ENCODE measurements at places on chromosomes 3 and 15.

- no peak for DNase-seq
These were observed 29.9 kb upstream of the FBN1 start for GRCh38 chr15:48675436-48675835.

DNA sequence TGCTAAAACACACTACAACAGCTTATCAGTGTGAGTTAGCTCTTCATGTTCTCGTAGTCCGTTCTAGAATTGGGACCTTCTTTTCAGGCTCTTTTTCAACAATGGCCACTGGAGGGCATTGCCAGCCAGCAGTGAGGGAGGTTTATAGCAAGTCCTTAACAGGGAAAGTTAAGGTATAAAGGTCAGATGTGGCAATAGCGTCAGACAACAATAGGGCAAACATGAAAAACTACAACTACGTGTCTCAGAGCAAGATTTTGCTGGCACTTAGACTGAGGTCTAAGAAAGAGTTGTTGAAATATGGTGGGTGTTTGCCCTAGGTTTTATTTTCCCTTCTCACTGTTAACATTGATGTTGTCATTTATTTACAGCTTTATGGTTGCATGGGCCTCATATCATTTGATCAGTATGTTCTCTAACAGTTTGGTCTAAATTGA, 161.4 kb downstream of the GMNC start:
- peak; percentile 49 for DNase-seq

DNA sequence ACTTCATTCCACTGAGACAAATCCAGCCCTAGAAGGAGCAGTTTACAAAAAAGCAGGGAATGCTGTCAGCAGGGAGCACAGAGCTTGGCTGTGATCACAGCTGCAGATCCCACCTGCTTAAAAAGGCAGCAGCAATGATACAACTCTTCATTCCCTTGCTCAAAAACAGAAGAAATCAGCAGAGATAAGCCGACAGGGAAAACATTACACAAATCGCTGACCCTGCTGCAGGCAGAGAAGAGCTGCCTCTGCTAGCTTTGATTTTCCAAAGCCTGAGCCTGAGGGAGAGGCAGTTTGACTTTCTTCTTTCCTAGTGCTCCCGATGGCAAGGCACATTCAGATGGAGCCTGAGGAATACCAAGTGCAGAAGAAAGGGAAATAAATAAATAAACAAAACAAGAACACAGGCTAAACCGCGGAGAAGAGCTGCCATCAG, 80.2 kb downstream of the SHQ1 start:
- peak; percentile 52 for DNase-seq

- no peak for DNase-seq
These were observed 64.6 kb downstream of the SLCO2A1 start for GRCh38 chr3:133965013-133965570.

DNA sequence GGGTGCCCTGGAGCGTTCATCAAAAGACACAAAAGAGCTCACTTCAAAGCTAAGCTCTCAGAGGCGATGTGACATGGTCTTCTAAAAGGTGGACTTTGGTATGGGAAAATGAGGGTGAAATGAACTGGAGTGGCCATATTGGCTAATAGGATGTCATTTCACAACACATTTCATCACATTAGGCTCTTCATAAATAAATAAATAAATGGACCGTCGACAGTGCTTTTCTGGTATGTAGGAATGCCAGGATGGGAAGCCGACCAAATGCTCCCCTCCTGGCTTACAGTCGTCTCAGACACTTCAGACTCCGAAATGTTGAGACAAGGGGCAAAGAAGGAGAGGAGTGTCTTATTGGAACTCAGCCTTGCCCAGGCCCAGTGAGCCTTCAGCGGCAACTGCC, 383.0 kb downstream of the NTRK3 start:
- no peak for DNase-seq

DNA sequence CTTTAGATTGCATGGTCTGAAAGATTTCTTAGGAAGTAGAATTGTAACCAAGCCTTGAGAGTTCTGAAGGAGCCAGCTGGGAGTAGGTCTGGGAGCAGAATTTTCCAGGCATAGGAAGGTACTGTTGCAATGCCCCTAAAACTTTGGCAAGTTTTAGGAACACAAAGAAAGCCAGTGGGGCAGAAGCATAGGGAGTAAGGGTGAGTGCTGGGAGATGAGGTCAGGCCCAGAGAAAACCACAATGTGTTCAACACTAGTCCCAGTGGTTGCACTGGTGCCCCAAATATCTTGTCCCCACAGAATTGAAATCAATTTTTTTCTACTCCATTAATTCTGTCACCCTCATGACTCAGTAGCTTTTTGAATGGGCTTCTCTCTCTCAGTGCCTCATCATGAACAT, 120.7 kb upstream of the GALNT15 start:
- DNase-seq, result no peak

GRCh38 chr3:123330441-123330991, 118.4 kb downstream of the ADCY5 start:
- no peak for DNase-seq

- peak; percentile 72 for DNase-seq
These were observed 60.3 kb downstream of the TM4SF4 start for GRCh38 chr3:149534671-149535332.

GRCh38 chr15:88342666-88343065, 86.1 kb upstream of the NTRK3 start:
- no peak for DNase-seq

GRCh38 chr3:169998668-169999131, 32.1 kb downstream of the SEC62 start:
- DNase-seq, result no peak

DNA sequence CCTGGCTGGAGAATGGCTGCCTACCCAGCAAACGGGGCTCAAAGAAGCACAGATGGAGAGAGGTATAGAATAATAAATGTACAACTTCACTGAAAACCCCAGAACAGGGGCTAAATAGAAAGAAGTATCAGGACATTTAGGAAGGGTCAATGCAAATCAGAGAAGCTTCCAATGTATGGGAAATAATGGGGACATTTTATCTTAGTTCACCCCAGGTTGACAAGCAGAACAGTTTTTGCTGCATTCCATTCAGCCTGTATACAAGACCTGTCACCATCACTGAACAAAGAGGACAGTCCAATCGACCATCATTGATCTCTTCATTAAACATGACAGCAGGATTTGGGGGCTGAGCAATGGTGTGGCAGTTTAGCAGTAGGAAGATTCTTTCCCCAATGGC, 68.1 kb downstream of the MYH15 start:
- DNase-seq, result no peak

GRCh38 chr15:38088971-38089370, 154.5 kb downstream of the TMCO5A start:
- no peak for DNase-seq

GRCh38 chr3:162710332-162711112, 1213.9 kb downstream of the OTOL1 start:
- DNase-seq, result no peak

GRCh38 chr15:35963326-35963725, 417.4 kb upstream of the DPH6 start:
- no peak for DNase-seq

GRCh38 chr15:65081270-65081669, 4.7 kb downstream of the KBTBD13 start:
- no peak for DNase-seq

- DNase-seq, result no peak
These were observed 79.5 kb upstream of the UMPS start for GRCh38 chr3:124650798-124651197.

- peak; percentile 5 for DNase-seq
These were observed 42.0 kb upstream of the CFAP161 start for GRCh38 chr15:81091889-81092558.

DNA sequence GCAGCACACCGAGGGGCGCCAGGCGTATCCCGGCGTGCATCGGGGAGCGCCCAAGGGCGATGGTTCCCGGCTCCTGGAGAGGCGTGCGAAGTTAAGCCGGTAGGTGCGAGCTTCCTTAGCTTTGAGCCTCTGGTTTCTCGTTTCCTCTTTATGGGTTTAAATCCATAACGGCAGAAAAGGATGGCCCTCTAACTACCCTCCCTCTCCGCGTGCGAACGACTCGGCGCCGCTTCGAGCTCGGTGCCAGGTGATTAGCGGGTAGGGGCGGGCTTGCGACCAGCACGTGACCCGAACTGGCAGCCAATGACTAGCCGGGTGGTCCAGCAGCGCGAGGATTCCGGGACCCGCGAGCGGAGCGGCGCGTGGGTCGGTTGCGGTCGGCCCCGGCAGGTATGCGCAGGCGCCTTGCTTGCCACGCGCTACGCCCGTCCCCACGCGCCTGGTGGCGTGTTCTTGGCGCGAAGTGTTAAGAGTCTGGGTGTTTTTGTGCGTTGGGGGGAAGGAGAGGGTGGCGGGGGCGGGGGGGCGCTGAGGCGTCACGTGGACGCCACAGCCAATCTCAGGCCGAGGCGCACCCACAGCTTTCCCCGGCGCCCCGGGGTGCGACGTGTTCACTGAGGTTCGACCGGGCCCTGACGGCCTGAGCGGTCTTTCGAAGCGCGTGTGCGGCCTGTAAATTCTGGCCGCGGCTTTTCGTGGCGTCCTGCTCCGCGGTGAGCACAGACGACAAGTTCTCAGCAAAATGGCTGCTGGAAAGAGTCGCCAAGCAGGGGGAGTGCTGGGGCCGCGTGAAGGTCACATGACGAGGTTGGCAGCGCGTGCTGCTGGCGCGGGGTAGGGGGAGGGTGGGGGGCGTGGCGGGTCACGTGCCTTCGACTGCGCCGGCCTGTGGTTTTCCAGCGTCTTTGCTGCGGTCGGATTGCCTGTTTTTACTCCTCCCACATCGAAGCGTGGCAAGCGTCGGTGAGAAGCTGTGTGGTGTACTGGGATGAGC, 38.7 kb upstream of the MGA start:
- peak; percentile 75 for DNase-seq

- no peak for DNase-seq
These were observed 12.3 kb downstream of the ETFA start for GRCh38 chr15:76298986-76299385.

- DNase-seq, result peak; percentile 98
These were observed at the start of gene PPM1L for GRCh38 chr3:160755776-160756304. Gene PPM1L, plus strand, starts transcription at chr3:160756231.

- no peak for DNase-seq
These were observed 121.4 kb downstream of the FAM43A start for GRCh38 chr3:194806991-194807630.

GRCh38 chr3:31571325-31571724, 38.6 kb downstream of the STT3B start:
- DNase-seq, result no peak

DNA sequence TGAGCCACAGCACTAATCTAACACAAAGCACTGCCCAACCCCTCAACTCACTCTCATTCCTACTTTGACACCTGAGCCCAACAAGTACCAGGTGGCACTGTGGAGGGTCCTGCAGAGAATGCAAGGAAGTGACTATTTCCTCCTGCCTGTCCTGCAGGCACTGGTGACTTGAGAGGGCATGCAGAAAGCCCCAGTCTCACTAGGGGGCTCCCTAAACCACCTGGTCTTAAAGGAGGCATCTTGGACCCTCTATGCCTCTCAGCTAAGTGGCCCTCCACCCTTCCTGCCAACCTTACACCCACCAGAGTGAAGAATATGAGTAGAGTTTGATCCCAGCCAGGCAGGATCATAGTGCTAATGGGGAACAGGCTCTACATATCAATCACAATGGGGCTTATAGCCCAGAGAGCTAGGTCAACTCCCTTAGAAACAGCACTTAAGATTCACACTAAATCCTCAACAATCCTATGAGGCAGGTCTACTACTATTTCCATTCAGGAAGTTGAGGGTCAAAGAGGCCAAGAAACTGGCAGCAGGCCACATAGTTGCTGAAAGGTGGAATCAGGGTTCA, 15.2 kb downstream of the TRAIP start:
- no peak for DNase-seq

- DNase-seq, result no peak
These were observed 30.6 kb downstream of the KLF15 start for GRCh38 chr3:126326629-126327028.

GRCh38 chr15:88920186-88920891, 7.2 kb upstream of the MFGE8 start:
- no peak for DNase-seq

DNA sequence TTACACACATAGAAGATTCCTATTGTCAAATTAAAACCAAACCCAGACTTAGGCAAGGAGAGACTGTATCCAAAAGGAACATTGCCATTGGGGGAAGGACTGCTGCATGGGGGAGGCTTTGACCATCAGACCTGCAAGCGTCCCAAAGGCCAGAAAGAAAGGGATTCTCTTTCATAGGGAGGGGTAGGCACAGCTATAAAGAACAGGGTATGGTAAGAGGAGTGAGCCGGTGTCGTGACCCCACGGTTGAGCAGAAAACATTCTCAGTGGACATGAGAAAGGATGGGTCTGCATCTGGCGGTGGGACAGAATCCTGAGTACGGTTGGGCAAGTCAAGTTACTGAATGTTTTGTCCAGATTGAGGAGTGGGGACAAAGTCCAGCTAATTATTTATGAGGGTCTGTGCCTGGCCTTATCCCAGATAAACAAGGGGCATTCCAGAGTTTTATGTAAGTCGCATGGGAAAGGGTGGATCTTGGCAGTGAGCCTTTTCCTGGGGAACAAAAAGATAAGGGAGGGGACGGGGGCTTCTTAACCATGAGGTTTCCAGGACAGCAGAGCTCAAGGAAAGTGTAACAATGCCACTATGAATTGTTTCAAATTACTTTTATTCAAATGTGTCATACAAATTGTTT, 357.8 kb downstream of the OCA2 start:
- DNase-seq, result no peak

All from NCI-H1417 (cell line).